ENCODE measurements at places on chromosomes 2 and 18.

GRCh38 chr2:85886590-85886989 is 2.2 kb downstream of the ST3GAL5 start:
- peak; percentile 49 for DNase-seq

DNA sequence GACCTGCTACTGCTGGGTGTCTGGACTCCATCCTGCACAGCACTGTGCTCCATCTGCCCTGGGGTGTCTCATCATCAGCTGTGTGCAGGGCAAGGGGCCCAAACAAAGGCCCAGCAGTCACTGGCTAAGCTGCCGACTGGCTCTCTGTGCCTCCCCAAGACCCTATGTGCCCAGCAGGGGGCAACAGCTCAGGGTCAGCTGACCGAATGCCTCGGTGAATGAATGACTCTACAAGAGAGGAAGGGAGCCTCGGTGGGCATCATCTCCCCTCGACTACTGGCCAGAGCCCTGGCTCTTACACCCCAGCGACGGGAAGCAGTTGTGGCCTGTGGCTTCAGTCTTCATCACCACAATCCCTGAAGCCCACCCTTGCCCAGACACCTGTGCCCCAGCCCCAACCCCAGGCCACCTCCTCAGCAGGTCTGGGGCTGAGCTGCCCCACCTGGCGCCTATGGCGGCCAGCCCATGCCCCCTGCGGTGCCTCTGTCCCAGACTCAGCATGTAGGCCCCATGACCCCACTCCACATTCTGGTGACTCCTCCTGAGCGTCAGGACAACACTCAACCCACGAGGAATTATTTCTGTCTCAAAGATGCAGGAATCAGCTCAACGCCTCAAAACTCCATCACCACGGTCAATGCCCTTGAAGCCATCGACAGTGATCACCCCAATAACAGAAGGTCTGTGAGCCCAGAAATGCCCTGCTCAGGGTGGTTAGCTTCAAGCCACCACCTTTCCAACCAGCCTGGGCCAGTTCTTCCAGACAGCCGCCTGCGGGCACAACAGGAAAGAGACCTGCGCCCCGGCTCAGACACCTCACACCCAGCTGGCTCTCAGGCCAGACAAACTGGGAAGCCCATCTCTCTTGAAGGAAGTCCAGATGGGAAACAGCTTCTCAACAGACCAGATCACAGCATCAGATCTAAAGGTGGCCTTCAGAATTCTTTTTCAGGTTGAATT is 1.6 kb upstream of the GPR17 start:
- no peak for DNase-seq

DNA sequence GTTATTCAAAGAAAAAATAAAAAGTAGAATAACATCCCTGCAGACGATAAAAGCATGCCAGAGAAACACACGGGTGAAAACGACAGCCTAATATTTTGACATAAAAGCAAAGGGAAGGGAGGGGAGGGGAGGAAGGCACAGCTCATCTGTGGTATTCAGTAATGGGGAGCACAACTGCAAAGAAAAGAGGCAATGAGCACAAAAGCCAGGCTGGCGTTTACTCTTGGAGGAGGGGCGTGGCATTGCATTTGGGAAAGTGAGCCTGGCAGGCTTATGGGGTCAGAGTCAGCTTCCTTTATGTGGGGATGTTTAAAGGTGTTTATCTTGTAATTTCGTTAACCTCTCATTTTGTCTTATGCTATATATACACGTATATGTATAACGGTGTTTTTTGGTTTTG is 53.2 kb downstream of the STEAP3 start:
- DNase-seq: no peak

GRCh38 chr2:173984866-173985604 is 19.9 kb upstream of the SP3 start:
- DNase-seq: no peak

DNA sequence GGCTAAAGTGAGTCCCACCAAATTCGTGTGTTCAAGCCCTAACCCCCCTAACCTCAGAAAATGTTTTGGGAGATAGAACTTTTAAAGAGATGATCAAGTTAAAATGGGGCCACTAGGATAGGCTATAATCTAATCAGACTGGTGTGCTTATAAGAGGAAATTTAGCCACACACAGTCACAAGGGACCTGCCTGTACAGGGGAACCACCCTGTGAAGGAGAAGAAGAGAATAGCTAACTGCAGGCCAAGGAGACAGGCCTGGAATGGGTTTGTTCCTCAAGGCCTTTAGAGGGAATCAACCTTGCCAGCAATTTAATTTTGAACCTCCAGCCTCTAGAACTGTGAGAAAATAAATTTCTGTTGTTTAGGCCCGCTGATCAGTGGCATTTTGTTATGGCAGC is 36.0 kb upstream of the TANK start:
- DNase-seq: no peak

DNA sequence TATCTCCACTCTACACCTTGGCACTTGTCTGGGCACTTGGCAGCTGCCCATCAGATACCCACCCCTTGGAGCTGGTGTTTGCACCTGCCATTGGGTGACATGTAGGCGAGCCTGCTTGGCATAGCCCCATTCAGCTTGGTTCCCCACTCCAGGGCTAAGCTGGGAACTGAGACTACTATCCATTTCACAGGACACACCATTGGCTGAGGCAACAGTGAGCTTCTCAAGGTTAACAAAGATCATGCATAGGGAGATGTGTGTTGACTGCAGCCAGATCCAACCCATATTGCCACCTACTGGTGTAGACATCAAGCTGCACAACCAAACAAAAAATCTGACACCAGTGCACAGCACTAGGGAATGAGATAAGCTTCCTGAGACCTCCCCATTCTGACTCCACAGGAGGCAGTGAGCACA is 1389.8 kb upstream of the TMEFF2 start:
- DNase-seq: no peak

GRCh38 chr2:100742277-100743254 is 77.4 kb upstream of the NPAS2 start:
- DNase-seq: no peak

DNA sequence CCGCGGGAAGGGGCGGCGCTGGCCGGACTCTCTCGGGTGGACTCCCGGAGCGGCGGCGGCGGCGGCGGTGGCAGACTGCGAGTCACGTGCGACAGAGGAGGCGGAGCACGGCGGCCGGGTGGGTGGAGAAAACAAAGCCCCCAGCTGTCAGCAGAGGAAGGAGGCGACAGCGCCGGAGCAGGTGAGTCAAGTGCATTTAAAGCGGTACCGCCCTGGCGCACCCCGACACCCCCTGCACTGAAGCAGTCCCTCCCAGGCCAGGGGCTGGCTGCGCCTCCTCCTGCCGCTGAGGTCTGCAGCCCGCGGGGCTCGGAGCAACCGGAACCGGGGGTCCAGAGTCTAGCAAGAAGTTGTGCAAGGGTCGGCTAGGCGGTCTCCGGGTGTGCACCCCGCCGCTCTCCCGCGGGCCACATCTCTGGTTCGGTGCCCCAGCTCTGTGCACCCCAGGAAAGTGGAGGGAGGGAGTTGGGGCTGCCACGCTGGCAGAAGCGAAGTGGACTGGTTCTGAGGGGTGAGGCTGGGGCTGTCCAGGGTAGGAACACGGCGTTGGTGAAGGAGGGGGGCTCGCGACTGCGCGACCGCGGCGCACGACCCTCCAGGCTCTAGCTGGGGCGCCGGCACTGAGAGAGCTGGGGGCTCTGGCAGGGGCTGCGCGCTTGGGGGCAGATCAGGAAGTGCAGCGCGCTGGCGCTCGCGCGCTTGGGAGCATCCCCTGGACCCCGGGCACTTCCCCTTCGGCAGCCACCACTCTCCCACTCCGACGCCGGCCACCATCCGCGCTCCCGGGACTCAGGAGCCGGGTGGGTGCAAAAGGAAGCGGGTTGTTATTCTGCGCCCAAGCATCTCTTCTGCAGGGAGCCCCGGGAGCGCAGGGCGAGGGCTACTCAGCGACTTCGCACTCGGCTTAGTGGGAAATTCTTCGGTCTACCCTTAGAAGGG is 64.0 kb upstream of the MAPRE2 start:
- peak; percentile 66 for DNase-seq

DNA sequence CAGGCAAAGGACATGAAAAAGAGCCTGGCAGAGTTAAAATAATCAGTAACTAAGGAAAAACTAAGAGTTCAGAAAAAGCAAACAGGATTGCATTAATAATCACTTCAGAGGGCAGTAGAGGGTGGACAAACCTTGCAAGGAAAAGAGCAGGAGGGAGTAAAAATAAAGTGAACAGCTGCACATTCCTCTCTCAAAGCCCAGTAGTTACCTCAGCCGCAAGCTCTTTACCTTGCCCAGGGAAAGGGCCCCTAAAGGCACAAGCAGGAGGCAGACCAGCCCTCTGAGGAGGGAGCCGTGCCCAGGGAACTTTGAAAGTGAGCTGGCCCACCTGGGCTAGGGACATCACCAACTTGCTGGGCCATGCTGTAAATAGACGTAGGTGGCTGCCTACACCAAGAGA is 196.9 kb downstream of the C1D start:
- DNase-seq: no peak

DNA sequence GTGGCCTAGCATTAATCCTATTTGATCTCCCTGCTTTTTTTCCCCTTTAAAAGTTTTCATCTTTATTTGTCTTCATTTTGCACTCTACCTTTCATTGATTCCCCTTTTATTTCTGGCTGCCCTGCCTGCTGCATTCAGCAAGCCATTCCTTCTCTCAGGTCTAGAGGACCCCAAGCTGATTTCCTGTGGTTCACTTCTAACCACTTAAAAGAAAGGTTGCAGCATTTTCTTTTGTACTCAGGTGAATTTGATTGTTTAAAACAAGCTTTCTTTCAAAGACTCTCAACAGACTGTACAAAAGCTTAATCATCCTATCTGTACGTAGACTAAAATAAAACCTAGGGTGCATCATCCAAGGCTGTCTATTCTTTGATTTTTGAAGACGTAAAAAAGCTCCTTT is 160.3 kb downstream of the CSRNP3 start:
- DNase-seq: no peak

GRCh38 chr2:239366740-239367139 is 34.1 kb downstream of the HDAC4 start:
- no peak for DNase-seq

GRCh38 chr2:204012072-204012653 is 75.6 kb downstream of the ICOS start:
- DNase-seq: no peak

DNA sequence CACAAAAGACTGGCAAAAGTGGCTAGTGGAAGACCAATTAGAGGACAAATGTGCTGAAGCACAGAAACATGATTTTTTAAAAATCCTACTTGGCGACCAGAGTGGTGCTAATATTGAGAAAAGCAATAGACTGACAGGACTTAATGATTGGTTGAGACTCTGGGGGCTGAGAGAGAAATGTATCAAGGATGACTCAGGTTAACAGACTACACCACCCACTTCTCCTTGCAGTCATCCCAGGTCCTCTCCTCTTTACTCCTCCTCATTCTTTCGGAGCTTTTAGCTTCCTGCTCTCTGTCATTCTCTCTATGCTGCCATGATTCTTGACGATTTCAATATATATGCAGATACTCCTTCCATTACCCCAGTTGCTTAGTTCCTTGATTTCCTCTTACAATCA is 54.6 kb upstream of the CYTIP start:
- no peak for DNase-seq

DNA sequence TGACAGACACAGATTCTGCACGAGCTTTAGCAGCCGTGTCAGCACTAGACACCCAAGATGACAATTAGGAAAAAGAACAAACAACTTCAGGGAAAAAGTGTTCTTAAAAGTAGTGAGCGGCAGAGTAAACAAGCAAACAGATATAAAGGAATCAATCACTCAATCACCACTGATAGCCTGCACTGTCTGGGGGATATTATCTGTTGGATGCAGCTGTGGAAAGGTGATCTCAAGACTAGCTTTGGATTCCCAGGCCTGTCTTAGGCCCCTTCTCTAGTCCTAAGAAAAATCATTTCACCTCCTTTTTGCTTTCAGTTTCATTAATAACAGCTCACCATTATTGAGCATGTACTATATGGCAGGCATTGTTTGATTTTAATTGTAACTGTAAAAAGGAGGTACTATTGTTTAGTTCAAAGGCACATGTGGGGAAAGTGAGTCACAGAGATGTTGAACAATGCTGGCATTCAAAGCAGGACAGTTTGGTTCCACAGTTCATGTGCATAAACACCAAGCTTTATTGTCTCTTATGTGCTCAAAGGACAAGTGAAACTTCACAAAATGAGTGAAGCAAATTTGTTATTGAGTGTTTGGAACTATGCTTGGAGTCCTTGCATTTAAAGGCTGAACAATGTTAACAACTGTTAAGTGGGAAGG is 147.3 kb upstream of the TCF4 start:
- DNase-seq: no peak

GRCh38 chr18:11673560-11673959 is 15.5 kb upstream of the GNAL start:
- no peak for DNase-seq

DNA sequence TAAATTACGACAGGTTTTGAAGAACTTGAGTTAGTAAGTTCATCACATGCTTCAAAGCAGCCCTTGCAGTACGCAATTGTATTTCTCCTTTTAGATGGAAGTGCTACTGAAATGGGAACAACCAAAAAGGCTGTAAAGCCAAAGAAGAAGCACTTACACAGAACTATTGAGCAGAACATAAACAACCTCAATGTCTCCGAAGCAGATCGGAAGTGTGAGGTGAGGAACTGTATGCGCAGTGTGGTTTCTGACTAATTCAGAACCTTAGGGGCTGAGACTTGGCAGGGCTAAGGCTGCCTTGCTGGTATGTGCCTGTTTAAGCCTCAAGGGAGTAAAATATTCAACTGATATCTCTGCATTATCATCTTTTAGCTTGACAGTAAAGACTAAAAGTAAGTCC is 8.4 kb downstream of the NCAPH start:
- no peak for DNase-seq

GRCh38 chr2:108403494-108403893 is 25.7 kb downstream of the SULT1C4 start:
- DNase-seq: no peak

DNA sequence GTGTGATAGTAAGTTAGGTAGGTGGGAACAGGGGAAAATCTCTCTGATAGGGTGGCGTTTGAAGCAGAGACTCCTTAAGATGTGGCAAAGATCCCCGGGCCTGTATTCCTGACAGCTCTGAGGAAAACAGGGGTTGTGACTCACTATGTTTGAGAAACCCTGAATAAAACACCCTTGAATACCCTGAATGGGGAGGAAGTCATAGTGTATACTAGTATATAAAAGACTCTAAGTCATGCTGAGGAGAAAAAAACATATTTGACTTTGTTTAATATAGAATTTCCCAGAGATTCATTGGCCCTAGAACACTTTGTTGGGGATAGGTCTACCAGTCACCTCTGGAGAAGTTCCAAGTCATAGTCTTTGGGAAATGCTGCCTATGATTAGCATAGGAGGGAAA is 590.9 kb downstream of the IRS1 start:
- DNase-seq: no peak

- no peak for DNase-seq
Observed at GRCh38 chr2:197992482-197993133, 188.2 kb downstream of the PLCL1 start.

GRCh38 chr18:55229682-55230081 is 270.4 kb upstream of the CCDC68 start:
- DNase-seq: no peak

DNA sequence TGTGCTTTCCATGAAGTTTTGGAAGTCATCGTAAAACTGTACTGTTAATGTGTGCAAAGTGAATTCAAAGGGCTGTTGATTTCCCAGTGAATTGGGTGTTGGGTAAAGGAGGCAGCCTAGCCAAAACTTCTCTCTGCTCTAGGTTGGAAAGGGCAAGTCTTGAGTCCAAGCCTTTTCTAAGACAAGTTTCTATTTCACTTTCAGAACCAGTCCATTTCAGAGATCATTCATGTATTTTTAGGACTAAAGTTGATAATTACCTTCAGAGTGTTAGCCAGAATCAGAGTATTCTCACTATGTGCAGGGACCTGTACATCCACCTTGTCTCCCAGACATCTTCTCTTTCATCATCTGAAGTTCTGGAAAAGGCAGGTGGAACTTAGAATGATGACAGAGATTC is 636.1 kb upstream of the KLHL29 start:
- DNase-seq: no peak
